Cardiac septum (tissue), 1 donor: ENCODE measurements at places on chromosomes 16 and 17.
A peak's percentile ranks its signal among the peaks of the same experiment; 100 is the strongest.

DNA sequence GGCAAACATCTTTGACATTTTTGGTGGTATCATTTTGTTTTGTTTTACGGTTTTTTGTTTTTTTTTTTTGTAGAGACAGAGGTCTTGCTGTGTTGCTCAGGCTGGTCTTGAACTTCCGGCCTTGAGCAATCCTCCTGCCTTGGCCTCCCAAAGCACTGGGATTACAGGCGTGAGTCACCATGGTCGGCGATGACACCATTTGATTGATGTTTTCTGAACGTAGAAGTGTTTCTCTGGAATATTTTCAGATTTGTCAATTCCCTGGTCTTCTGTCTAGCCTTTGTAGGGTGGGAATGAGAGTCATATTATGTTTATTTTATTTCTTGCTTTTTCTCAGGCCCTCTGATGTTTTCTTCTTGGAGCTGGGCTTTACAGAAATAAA, 32.2 kb upstream of the BRD7 start:
- no peak for DNase-seq

- DNase-seq = no peak
These were observed 509 bp upstream of the ATAD5 start for GRCh38 chr17:30831257-30831656.

DNA sequence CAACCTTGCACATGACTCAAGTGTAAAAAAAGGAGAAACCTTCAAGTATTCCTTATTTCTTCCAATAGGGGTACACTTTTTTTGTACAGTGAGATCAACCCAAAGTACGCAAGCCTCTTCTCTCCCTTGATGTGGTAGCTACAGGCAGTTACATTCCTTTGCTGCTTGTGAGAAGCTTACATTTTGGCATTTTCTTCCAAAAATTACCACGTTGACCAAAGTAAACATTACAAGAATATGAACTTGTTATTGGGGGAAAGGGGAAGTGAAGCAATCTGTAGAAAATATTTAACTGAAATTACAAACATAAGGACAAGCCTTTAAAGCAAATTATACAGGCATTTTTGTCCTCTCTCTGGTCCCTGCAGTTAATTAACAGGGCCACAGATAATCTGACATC, 97.0 kb upstream of the TOB1 start:
- no peak for DNase-seq

DNA sequence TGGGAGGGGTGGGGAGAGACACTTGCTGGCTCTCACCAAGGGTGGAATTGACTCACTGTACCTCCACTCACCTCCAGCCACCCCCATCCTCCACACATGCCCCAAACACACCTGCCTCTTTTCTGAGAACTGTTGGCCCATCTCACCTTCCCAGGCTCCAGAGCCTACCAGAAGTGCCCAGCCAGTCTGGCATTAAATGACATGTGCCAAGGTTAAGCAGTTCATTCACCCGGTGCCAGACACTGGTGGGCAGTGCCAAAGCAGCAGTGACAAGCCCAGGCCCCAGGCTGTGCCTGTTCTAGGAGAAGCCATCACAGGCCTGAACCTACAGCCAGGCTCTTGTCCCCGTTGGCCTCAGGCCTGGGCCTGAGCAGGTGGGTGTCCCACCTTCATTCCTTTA, 11.2 kb downstream of the MVP start:
- DNase-seq = no peak

DNA sequence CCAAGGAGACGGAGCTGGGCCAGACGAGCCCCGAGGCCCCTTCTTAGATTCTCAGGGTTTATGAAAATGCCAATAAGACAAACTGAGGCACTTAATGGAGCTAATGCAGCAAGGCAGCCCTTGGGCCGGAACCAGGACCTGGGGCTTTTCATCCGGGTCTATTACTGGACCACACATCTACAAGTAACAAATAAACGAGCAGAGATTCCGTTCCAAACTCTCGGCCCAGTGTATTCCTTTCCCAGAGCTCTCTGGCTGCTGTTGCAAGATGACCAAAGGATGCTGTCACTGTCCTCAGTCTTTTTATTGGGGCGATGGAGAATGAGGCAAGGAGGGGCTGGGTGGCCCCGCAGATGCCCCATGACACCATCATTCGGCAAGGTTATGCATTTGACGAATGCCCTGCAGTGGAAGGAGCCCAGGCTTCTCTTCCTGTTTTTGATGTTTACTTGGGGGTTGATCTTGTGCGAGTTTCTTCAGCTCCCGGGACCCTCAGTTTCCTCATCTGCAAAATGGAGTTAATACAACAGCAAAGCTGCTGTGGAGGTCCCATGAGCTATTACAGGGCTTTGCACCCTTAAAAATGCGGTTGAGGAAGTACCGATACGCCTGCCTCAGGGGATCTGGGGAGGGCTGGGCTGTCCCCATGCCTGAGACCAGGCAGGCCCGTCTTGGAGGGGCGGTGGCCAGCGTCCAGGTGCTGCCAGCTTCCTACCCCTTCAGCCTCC, 1.1 kb upstream of the NTN1 start:
- DNase-seq = no peak

DNA sequence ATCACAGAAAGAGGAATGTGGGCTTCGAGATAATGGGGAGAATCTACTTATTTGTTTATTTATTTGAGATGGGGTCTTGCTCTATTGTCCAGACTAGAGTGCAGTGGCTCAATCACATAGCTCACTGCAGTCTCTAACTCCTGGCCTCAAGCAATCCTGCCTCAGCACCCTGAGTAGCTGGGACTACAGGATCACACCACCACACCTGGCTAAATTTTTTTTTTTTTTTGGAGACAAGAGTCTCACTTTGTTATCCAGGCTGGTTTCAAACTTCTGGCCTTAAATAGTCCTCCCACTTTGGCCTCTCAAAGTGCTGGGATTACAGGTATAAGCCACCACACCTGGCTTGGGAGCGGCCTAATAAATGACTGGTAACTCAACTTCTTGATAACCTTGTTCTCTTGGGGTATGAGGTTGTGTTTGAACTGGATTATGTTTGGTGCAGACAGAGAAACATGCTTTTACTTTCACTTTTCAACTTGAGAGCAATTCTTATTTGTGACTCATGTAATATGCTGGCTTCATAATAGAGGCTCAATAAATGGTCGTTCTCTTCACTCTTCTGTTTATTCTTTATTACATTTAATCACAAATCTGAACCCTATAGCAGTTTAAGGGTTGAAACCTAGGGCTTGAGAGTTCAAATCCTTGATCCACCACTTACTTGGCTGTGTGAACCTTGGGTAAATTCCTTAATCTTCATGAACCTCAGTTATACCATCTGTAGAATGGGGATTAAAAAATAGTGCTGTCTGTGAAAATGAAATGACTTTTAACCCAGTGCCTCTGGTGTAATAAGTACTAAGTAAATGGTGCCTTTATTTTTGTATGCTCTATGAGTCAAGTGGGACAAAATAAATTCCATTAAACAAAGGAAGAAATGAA, 129.1 kb upstream of the HS3ST2 start:
- DNase-seq = no peak

GRCh38 chr16:29943846-29944799, 17.8 kb upstream of the TMEM219 start:
- no peak for DNase-seq

- no peak for DNase-seq
These were observed 358.2 kb downstream of the KIF2B start for GRCh38 chr17:54180950-54181349.

GRCh38 chr16:66605979-66606751, 1.7 kb downstream of the CMTM3 start:
- DNase-seq = no peak

GRCh38 chr16:21161211-21161610, 2.7 kb downstream of the LDAF1 start:
- no peak for DNase-seq

GRCh38 chr16:89366561-89367537, 123.5 kb downstream of the ANKRD11 start:
- DNase-seq = no peak

DNA sequence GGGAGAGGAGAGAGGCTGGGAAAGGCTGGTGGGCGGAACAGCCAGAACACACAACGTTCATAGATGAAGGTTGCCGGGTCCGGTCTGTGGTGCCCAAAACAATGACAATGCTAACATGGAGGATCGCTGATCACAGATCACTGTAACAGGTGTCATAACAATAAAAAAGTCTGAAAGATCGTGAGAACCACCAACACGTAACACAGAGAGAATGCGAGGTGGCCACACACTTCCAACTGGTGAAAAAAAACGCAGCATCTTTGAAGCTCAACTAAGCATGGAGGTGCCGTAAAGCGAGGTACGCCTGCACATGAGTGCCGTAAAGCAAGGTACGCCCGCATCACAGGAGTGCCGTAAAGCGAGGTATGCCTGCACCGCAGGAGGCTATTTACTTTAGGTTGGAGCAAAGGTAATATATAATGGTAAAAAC, 42.3 kb downstream of the ABR start:
- DNase-seq = no peak

DNA sequence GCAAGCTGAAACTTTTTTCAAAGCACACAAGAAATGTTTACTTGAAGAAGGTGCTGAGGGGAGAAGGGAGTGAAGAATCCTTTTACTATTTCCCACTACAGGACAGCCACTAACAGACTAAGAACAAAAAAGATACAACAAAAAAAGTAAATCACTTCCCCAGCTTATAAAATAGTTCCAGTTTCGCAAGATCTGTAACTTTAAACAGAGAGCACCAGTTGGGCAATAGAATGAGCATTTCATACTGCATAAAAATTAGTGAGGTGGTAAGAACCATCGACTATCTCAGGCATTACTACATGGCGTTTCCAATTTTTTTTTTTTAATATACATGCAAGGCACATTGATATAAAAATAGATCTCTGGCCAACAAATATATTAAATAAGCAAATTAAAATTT, 11.1 kb downstream of the CRYBA1 start:
- no peak for DNase-seq

- peak; percentile 74 for DNase-seq
These were observed 2.1 kb downstream of the MYO18A start for GRCh38 chr17:29177871-29178749.

GRCh38 chr16:12210258-12210880, 233.8 kb downstream of the SNX29 start:
- no peak for DNase-seq

DNA sequence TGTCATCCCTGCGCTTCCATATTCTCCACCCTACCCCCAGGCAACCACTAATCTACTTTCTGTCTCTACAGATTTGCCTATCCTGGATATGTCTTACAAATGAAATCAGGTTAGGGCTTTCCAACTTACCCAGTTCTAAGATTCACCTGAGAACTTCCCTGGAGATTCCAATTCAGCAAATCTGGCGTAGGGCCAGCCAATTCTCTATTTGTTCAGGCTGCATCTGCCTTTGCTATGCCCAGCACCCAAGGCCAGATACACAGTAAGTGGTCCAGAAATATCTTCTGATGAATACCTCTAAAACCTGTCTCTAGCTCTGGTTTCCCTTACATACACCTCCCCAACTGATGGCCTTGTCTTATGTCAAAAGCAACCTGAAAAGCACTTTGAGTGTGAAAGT, 10.4 kb upstream of the CTCF start:
- no peak for DNase-seq

DNA sequence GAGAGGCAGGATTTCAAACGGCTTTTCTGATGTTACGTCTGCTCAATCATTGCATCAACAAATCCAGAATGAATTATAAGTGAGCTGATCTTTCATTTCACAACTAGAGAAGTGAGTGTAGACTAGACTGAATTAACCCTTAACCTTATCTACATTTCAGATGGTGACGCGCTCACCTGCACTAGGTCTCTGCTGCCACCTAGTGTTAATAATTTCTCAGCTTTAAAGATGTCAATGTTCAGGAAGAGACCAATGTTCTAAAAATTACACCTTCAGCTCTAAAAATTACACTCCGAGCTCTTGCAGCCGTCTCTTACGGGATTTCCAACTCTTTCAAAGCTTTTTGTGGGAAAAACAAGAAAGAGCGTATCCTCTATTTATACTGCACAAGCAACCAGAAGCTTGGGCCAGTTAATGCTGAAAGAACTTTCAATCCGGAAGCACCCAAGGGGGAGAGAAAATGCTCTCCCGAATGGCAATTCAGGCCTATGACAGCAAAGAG, 88.2 kb upstream of the FA2H start:
- DNase-seq = no peak

DNA sequence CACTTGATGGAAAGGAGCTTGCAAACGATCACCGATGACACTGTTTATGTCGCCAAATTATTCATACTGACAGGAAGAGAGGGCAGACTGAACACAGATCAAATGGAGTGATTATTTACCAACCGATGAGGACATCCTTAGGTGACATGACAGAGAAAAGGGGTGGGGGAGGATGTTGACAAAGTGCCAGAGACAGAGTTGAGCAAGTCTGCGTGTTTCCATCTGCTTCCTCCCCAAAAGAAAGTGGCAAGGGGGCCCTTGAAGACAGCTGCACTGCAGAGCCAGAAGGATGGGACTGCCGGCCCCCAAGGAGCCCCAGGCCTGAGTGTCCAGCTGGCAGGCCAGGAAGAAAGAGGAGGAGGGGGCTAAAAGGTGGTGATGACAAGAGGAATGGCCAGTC, 191.0 kb upstream of the RPL38 start:
- no peak for DNase-seq

GRCh38 chr17:62628831-62629555, 1.5 kb downstream of the MRC2 start:
- no peak for DNase-seq

GRCh38 chr17:80345321-80345720, 69.6 kb upstream of the ENDOV start:
- no peak for DNase-seq

DNA sequence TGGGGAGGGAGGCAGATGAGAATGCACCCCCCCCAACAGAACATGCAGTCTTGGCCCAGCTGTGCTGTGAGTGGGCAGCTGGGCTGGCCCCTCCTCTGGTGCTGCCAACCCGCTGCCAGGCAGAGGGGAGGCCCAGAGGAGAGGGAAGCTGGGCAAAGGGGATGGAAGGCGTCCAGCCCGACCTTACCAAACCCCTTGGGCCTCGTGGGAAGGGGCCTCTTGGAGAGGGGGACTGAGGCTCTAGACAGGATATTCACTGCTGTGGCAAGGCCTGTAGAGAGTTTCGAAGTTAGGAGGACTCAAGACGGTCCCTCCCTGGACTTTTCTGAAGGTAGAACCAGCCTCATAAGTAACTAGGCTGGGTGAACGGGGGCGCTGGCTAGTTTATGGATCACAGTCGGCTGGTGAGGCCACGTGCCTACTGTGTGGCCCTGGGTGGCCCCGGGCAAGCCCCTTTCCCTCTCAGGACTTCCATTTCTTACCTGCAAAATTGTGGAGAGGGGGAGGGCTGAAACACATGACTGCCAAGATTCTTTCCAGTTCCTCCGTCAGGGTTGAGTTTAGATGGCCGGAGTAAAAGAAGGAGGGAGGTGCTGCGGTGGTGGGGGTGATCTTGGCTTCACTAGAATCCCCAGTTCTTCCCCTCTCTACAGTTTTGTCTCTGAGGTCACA, 857 bp upstream of the STAT5A start:
- DNase-seq = peak; percentile 75

- no peak for DNase-seq
These were observed 110.3 kb downstream of the BANP start for GRCh38 chr16:88061346-88062110.

DNA sequence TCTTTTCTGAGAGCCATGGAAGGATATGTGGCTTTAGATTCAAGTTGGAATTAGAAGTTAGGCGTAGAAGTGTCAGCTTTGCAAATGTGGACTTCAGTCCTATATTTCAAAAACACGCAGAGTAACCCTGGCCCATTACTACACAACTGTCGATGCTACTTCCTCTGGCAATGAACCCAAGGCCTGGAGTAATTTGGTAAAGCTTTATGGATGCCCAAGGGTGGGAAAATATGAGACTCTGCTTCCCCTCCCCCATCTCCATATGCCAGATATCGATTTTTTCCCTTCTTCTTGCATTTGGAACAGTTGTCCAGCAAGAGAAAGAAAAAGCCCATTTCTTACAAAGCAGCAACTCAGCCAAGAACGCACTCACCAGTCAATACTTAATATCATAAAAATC, 2.9 kb upstream of the MAP1LC3B start:
- no peak for DNase-seq

GRCh38 chr17:3928406-3928805, 12.1 kb upstream of the P2RX1 start:
- no peak for DNase-seq
